Spinal cord (tissue), 10 donors: ENCODE measurements at places on chromosomes 11 and 22.

DNA sequence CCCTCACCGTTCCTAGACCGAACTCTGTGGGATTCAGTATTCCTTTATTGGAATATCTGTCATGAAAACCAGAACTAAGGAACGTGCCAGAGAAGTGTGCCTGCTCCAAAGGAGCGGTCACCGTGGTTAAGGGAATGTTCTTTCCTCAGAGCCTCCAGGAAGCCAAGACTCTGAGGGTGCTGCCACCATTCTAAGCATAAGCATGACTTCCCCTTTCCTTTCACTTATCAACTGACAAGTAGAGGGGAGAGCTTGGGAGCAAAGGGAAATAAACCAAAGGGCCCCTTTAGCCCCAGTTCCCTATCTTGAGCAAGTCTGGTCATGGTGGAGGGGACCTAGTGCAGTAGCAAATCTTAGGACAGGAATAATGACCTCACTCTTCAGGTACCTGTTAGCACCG, 26.8 kb downstream of the CTR9 start:
- DNase-seq: no peak

- no peak for DNase-seq
Measured at GRCh38 chr11:984546-984945, 52.0 kb downstream of the MUC6 start.

GRCh38 chr11:28797536-28797935, 689.3 kb downstream of the METTL15 start:
- no peak for DNase-seq

GRCh38 chr11:76863196-76863777, 2.6 kb downstream of the ACER3 start:
- DNase-seq: no peak

DNA sequence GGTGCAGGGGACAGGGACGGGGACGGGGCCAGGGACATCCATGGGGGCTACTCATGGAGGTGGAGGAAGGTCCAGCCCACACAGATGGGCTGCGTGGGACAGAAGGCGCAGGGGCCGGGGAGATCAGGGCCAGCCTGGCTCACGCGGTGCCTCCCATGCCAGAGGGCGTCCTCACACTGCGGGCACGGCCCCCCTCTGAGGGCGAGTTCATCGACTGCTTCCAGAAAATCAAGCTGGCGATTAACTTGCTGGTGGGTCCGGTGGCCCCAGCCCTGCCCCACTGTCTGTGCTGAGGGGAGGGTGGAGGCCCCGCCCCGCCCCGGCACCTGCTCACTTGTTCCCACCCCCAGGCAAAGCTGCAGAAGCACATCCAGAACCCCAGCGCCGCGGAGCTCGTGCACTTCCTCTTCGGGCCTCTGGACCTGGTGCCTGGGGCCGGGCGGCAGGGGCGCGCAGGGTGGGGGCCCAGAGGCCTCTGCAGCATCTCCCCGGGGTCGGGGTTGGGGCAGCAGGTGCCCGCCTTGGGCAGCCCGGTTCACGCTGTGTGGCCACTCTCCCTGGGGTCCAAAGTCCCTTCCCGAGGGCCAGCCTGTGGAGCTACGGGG, 15.8 kb downstream of the EPS8L2 start:
- DNase-seq: no peak

DNA sequence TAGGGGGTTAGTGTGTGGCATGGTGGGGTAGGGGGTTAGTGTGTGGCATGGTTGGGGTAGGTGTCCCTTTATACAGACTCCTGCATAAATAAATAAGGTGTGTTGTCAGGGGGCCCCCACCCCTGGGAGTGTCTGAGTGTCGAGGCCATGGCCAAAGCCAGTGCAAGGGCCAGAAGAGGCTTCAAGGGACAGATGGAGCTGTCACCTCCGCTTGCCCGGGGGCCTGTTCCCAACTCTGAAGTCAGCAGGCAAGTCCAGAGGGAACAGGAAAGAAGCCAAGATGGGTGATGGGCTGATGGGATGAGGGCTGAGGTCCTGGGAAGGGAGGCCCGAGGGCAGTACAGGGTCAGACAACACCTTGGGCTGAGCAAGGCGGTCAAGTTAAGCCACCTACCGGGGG, 997.8 kb downstream of the BRD1 start:
- DNase-seq: no peak

GRCh38 chr22:39152511-39153219, at the start of gene CBX7:
CBX7 (minus strand) TSS chr22:39152680; CDS start chr22:39152444, 236 bp downstream.
- peak; percentile 83 for DNase-seq

GRCh38 chr11:82718307-82718706, 15.4 kb downstream of the FAM181B start:
- peak; percentile 92 for DNase-seq

DNA sequence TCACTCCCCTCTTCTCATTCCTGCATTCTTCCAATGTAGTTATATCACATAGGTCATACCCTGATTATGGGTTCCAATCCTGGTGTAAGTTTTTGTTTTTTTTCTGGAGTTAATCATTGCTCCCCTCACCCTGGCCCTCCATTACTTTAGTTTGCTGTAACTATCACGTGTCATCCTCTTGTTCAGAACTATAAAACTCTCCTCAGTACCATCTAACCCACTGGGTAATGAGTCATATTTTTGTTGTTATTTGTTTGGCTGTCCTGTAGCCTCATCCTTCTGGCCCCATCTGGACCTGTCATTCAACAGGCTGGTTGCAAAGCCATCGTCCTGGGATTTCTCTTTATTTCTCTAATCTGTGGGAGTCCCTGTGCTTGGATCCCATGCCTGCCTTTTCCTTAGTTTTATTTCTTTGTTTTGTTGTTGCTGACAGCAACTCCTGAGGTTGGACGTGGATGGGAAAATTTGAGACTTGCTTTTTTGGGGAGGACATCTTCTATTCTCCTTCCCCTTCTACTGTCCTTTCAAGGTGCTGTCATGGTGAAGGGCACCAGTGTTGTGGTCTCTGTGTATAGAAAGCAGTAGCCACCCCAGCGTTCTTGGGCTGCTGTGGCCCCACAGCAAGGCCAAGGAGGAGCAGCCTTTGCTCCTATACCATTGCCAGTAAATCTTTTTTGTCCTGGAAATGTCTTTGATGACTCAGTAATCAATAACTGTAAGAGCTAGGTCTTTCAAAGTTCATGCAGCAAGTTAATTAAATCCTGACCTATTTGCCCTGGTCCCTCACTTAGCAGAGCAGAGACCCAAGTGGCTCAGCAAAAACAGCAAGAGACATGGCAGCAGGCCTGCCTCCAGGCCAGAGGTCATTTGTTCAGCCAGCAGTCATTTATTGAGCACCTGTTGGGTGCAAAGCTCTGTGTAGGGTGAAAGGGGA, 82.5 kb downstream of the C22orf31 start:
- no peak for DNase-seq

- no peak for DNase-seq
Measured at GRCh38 chr11:7413961-7414915, 71.1 kb upstream of the OLFML1 start.

DNA sequence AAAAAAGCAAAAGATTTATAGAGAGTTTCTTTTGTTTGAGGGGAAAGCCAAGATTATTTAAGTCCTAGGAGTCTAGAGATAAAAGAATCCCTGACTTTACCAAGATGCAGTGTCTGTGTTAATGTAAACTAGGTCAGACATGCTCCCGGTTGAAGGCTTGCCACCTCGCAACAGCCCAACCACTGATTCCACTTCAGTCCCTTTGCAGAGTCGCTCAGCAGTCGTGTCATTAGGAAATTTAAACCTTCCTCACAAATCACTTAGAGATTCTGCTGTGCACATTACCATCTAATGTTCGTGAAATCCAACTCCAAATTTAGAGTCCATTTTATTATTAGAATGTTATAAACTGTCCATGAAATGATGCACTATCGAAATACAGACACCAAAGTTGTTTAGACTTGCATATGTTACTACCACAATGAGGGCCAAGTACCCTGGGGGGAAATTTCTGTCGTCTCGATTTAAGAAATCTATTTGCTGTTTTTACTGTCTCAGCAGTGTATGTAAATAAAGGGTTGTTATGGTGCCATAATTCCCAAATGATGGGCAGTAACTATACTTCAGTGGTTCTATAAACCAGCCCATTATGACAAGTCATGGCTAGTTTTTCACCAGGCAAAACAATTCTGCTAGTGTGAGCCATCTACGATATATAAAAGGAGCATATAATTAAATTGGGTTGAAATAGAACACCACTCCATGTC, 101.4 kb upstream of the MTNR1B start:
- no peak for DNase-seq

- no peak for DNase-seq
Measured at GRCh38 chr11:2802389-2803185, 83.0 kb downstream of the CDKN1C start.

- no peak for DNase-seq
Measured at GRCh38 chr11:71076525-71077304, 175.7 kb downstream of the SHANK2 start.

GRCh38 chr11:64788321-64789215, 10.2 kb upstream of the SF1 start:
- no peak for DNase-seq

DNA sequence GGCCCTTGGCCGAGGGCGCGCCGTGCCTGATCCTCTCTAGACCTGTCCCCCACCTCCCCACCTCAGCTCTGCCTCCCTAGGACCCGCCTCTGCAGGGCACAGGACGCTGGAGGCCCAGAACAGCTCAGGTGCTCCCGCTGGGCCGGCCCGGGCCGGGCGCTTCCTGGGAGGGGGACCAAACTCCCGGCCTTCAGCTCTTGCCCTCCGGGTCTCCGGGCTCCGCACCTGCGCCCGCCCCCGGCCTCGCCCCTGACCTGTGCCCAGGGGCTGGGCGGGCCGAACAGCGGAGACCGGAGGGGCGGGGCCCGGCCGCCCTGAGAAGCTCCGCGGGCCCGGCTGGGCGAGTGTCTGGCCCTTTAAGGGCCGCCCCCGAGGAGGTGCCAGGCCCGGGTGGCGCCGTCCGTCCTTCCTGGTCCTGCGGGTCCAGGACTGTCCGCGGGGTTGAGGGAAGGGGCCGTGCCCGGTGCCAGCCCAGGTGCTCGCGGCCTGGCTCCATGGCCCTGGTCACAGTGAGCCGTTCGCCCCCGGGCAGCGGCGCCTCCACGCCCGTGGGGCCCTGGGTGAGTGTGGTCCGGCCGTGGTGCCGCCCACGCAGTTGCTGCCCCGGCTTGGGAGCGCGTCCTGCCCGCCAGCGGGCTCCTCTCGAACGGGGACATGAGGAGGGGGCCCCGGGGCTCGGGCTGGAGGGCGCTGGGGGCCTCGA, at the start of gene SSH3:
Gene SSH3, plus strand, starts transcription at position 399 of the 703 bp plus-strand sequence. Its CDS starts 96 bp downstream, at position 495.
- DNase-seq: no peak

DNA sequence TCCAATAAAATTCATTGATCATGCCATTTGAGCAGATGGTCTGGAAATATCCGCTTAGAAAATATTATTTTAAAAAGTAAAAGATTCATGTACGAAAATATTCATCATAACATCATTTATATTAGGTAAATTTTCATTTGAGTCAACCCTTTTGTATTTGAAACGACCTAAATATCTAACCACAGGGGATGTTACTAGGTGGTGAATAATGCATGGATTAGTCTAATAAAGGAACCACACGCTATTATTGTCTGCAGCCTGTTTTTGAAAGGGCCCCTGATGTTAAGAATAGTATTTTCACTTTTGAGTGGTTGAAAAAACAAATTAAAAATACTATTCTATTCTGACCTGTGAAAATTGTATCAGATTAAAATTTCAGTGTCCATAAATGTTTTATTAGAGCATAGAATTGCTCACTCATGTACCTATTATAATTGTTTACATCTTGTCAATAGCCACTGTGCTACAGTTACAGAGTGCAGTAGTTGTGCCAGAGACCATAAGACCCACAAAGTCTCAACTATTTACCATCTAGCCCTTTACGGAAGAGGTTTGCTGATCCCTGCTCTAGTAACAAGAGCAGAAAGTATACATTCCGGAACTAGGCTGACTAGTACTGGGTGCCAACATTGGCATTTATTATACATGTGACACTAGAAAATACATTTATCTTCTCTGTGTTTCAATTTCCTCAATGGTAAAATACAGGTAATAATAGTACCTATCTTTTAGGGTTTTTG, 176.1 kb downstream of the LRRC4C start:
- DNase-seq: no peak

- peak; percentile 80 for DNase-seq
Measured at GRCh38 chr11:18727479-18728236, 1.7 kb upstream of the IGSF22 start.

- no peak for DNase-seq
Measured at GRCh38 chr11:57359896-57360690, 20.9 kb downstream of the PRG3 start.

GRCh38 chr11:1060852-1061616, 13.6 kb upstream of the MUC2 start:
- DNase-seq: no peak

DNA sequence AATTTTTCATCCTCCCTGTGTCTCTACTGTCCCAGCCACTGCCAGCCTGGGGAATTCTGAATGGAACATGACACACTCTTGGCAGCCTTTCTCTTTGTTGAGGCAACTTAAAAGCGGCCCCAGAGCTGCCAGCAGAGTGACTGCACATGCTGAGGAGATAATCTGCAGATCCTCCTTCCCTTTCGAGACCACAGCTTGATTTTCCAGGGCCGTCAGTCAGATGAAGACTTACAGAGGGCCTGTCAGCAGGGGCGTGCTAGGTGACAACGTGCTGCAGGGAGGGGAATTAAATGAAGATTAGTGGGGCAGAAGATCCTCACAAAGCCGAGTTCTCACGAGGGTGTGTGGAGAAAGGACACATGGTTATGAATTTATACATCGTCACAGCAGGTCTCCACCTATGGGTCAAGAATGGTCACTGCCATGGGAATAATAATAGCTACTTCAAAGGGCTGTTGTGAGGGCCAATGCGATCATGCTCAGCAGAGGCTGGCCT, 193.5 kb upstream of the PITPNB start:
- DNase-seq: peak; percentile 82

- DNase-seq: no peak
Measured at GRCh38 chr22:34390400-34390799, 470.1 kb upstream of the LARGE1 start.
